ENCODE measurements at places on chromosomes 1 and 21.

GRCh38 chr1:83516369-83516768 lies 482.6 kb downstream of the TTLL7 start:
- DNase-seq, result no peak

- peak; percentile 18 for DNase-seq
Observed at GRCh38 chr1:26745191-26745590, 42.6 kb upstream of the PIGV start.

DNA sequence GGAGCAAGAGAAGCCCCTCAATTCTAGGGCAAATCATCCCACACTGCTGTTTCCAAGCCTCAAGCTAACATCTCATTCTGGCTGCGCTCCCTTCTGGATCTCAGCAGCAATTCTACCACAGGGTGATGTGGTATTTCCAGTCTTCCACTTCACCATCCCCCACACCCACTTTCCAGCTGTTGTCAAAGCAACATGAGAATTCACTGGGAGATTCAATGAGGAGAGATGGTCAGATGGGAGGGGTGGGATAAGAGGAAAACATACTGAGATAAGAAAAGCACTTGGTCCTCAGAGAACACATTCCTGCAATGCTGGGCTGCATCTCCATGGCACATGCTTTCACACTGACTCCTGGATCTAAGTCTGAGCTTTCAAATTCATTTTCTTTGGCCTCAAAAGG lies 47.3 kb upstream of the LRRC52 start:
- DNase-seq, result no peak

DNA sequence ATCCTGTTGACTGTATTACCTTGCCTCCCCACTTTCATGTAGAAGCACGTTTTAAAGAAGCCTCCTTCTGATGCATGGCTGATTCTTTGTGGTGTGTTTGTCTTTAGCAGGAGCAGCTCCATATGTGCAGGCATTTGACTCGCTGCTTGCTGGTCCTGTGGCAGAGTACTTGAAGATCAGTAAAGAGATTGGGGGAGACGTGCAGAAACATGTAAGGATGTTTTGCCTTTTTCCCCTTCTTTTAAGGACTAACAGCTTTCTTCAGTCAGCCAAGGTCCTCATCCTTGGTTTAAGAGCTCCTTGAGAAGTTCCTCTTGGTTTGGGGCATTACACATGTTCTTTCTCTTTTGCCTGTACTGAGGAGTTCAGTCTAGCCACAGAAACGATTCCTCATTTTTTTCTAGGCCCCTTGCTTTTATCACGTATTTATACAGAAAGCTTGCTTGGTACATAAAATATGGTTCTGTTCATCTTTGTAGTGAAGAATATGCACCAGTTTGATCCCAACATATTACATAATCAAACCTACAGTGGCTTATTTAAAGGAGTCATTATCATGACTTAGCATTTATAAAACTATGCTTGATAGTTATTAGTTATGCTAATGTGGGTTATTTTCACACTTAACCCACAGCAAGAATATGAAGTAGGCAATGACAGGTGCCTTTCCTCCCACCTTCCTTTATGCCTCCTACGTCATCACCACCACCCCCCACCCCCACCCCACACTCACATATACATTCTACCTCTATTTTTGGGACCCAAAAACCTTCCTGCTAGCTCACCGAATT lies 19.6 kb downstream of the CAP1 start:
- no peak for DNase-seq

DNA sequence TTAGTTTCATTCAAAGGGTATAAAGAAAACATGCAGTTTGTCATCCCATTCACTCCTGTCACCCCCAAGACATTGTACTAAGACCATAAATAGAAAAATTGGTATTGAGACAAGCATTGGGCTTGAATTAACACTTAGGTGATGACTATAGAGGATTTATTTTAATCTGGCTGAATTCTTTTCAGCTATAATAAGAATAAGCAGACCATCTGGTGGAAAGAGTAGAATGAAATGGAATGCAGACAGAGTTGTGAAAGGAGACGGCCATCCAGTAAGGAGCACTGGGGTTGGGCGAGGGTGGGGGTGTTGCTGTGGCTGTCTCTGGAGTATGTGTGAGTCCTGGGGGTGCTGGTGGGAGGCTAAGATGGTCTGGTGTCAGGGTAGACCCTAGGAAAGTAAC lies 125.0 kb upstream of the IVNS1ABP start:
- DNase-seq, result no peak

- no peak for DNase-seq
Observed at GRCh38 chr1:230230273-230230672, 163.2 kb downstream of the GALNT2 start.

Data from CD4-positive, alpha-beta T cell treated with Interleukin-2 at 100 ng/mL for 4 hours (primary cell).